GM23338 (cell line): ENCODE measurements at places on chromosomes 16 and 17.

DNA sequence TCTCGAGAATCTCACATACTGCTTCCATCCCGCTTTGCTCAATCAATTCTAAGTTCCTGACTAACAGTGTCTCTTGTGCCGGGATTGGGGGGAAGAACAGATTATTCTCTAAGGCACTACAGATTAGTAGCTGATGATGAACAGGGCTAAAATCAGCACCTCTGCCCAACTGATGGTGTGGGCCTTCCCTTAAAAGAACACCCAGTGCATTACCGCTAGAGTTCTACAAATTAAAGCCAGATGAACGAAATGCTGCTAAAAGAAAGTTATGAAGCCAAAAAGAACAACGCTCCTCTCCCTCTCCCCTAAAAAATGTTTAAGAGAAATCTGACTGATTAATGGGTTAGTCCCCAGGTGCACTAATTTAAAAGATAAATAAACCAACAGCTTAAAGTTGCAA lies 4.4 kb downstream of the CDC27 start:
- DNase-seq, result no peak
- H3K36me3 ChIP-seq, result 0 out of 2 replicates have a peak, but pooled peaks cover 3% of the 10 kb centered on the region
- H3K27ac ChIP-seq, result peak overlapping the region; percentile 5; the same call in 1 of the 2 replicates
- peaks cover 26% of the 10 kb centered on the region for H3K4me1 ChIP-seq
- no peaks in the 10 kb centered on the region for H3K27me3 ChIP-seq

DNA sequence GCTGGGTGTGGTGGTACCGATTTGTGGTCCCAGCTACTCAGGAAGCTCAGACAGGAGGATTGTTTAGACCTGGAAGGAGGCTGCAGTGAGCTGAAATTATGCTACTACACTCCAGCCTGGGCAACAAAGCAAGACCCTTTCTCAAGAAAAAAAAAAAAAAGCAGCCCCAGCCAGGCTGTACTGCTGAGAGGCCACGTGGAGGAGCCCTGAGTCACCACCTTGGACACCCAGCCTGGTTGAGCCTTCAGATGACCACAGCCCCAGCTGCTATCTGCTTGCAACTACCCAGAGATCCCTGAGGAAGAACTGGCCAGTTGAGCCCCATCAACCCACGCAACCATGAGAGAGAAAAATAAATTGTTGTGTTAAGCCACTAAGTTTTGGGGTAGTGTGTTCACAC lies 23.6 kb upstream of the GPRC5C start:
- no peaks in the 10 kb centered on the region for H3K36me3 ChIP-seq
- H3K27ac ChIP-seq, result no peak overlapping the region
- H3K4me1 ChIP-seq, result peaks cover 14% of the 10 kb centered on the region
- DNase-seq, result no peak

DNA sequence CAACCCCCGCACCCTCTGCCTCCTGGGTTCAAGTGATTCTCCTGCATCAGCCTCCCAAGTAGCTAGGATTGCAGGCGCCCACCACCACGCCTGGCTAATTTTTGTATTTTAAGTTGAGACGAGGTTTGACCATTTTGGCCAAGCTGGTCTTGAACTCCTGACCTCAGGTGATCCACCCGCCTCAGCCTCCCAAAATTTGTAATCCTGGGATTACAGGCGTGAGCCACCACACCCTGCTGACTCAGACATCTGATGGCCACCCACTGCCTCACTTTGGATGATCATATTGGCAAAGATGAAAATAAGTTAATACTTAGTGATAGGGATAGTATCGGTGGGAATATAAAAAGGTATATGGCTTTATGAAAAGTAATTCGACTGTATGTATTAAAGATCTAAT lies 55.9 kb downstream of the GRB2 start:
- no peaks in the 10 kb centered on the region for H3K36me3 ChIP-seq
- H3K4me3 ChIP-seq, result no peak overlapping the region
- peak overlapping the region; percentile 52; the same call in 1 of the 2 replicates for H3K27ac ChIP-seq
- no peaks in the 10 kb centered on the region for H3K27me3 ChIP-seq

- H3K36me3 ChIP-seq, result no peaks in the 10 kb centered on the region
- no peak for DNase-seq
- H3K27ac ChIP-seq, result no peak within 1 kb of the TSS
- H3K27me3 ChIP-seq, result no peaks in the 10 kb centered on the region
These were observed at the start of gene IL21R for GRCh38 chr16:27401768-27402568. IL21R (plus strand) TSS chr16:27402174; CDS start chr16:27430072, 27,898 bp downstream.

- H3K4me3 ChIP-seq, result no peak overlapping the region
- H3K36me3 ChIP-seq, result peaks cover 6% of the 10 kb centered on the region; the same call in 1 of the 2 replicates
- no peak overlapping the region for H3K27ac ChIP-seq
- no peak for DNase-seq
- no peaks in the 10 kb centered on the region for H3K27me3 ChIP-seq
These were observed 56.3 kb downstream of the XYLT1 start for GRCh38 chr16:17414421-17414820.

GRCh38 chr16:59044616-59045015 lies 310.5 kb upstream of the GOT2 start:
- H3K27ac ChIP-seq, result no peak overlapping the region
- H3K4me1 ChIP-seq, result no peaks in the 10 kb centered on the region
- DNase-seq, result no peak
- no peaks in the 10 kb centered on the region for H3K36me3 ChIP-seq
- no peak overlapping the region for H3K4me3 ChIP-seq

GRCh38 chr17:7221278-7222092 lies 1.7 kb downstream of the ACADVL start:
- H3K36me3 ChIP-seq, result peaks cover 11% of the 10 kb centered on the region; the same call in 1 of the 2 replicates
- H3K27ac ChIP-seq, result no peak overlapping the region
- peaks cover 33% of the 10 kb centered on the region for H3K4me1 ChIP-seq
- no peaks in the 10 kb centered on the region for H3K27me3 ChIP-seq
- no peak overlapping the region for H3K4me3 ChIP-seq
- no peak for DNase-seq

DNA sequence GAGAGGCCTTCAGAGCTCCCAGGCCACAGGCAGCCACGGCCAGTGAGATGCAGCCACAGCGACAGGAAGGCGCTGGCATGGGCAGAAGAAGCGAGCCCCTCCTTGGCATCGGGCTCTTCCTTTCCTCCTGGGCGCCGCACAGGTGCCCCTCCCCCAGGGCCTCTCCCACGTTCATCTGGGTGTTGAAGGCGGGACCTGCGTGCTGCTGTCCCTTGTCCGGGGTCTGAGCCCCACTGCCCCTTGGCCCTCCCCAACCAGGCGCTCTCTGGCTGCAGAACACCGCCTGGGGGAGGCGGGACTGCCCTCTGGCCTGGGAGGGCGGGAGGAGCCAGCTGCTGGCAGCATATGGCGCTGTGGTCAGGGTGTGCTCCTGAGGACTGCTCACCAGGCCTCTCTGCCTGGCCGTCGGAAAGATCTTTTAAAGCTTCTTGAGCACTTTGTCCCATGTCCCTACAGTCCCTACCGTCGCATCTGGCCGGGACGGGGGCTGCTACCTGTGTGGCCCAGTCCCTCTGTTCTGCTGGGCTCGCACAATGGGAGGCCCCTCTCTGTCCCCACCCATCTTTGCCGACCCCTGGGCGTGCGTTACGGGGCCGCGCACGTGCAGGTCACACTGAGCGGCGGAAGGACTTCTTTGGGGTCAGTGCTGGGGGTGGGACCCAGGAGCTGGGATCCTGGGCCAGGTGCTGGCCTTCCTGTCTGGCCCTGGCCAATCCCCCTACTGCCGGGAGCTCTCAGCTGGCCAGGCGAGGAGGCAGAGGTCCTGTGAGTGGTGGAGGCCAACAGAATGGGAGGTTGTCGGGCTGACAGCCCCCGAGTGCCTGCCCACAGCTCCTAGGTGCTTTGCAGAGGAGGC lies 1.7 kb downstream of the SLC25A10 start:
- peak overlapping the region; percentile 77; the same call in 1 of the 2 replicates for H3K4me3 ChIP-seq
- H3K27ac ChIP-seq, result no peak overlapping the region
- peaks cover 24% of the 10 kb centered on the region; the same call in 1 of the 2 replicates for H3K4me1 ChIP-seq
- no peak for DNase-seq
- H3K27me3 ChIP-seq, result no peaks in the 10 kb centered on the region

DNA sequence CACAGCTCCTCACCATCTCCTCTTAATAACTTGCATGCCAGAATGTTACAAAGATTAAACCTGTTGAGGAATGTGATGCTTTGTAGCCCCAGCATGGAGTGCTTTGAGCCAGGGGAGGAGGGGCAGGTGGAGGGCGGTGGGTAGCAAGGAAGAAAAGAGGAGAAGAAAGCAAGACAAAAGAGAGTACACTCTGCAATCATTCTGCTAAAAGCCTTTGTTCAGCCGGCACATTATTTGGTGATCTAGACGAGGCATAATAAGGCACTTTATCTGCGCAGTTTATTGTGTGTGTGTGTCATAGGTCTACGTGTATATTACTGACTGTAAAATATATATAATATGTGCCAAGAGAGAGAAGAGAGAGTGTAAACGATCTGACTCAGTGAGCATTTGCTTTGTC lies 139.1 kb downstream of the SOX9 start:
- H3K27me3 ChIP-seq, result no peaks in the 10 kb centered on the region
- no peak for DNase-seq
- no peak overlapping the region for H3K27ac ChIP-seq
- no peaks in the 10 kb centered on the region for H3K36me3 ChIP-seq
- H3K4me1 ChIP-seq, result peaks cover 5% of the 10 kb centered on the region; the same call in 1 of the 2 replicates

- peaks cover 9% of the 10 kb centered on the region; the same call in 1 of the 2 replicates for H3K4me1 ChIP-seq
- DNase-seq, result no peak
- no peak overlapping the region for H3K4me3 ChIP-seq
- H3K27ac ChIP-seq, result no peak overlapping the region
- no peaks in the 10 kb centered on the region for H3K27me3 ChIP-seq
These were observed 44.7 kb upstream of the MEAK7 start for GRCh38 chr16:84548971-84549844.

GRCh38 chr16:78310990-78311561 lies 211.6 kb downstream of the WWOX start:
- DNase-seq, result peak; percentile 71
- peaks cover 43% of the 10 kb centered on the region for H3K4me1 ChIP-seq
- no peaks in the 10 kb centered on the region for H3K36me3 ChIP-seq

DNA sequence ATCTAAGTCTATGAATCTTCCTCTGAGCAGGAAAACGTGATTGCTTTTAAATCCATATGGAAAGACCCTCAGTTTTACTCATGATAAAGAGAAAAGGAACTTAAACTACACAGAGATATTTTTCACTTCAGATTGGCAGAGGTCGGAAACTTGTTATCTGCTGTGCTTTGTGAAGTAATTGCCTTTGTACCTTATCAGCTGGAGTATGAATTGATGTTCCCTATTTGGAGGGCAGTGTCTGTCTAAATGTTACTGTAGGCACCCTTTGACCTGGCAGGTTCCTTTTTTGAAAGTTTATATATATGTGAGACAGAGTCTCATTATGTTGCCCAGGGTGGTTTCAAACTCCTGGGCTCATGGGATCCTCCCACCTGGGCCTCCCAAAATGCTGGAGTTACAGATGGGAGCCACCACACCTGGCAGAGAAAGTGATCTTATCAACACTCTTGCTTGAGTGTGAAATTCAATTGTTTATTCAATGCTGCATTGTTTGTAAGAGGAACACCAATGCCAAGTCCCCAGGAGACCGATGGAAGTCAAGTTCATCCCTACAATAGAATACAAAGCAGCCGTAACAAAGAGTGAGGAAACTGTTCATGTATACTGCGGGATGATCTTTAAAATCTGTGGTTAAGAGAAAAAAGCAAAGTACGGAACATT lies 52.3 kb downstream of the ABCC1 start:
- no peak for DNase-seq
- H3K4me3 ChIP-seq, result no peak overlapping the region
- no peak overlapping the region for H3K27ac ChIP-seq
- no peaks in the 10 kb centered on the region for H3K36me3 ChIP-seq
- no peaks in the 10 kb centered on the region for H3K4me1 ChIP-seq

DNA sequence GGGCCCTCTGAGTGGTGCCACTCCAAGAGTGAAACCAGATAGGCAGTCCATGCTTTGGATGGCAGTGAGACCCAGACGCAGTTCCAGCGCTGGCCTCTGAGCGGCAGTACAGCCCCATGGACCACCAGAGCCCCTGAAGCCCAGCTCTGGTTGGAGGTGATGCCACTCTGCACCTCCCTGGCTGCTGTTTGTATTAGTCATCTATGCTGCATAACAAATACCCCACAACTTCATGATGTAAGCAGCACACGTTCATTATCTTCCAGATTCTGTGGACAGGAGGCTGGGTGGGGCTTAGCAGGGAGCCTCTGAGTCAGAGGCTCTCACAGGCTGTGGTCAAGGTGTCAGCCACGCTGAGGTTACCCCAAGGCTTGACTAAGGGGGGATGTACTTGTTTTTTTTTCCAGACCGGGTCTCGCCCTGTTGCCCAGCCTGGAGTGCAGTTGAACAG lies 5.1 kb upstream of the NME4 start:
- H3K27me3 ChIP-seq, result no peaks in the 10 kb centered on the region
- no peak overlapping the region for H3K4me3 ChIP-seq
- no peaks in the 10 kb centered on the region for H3K4me1 ChIP-seq

DNA sequence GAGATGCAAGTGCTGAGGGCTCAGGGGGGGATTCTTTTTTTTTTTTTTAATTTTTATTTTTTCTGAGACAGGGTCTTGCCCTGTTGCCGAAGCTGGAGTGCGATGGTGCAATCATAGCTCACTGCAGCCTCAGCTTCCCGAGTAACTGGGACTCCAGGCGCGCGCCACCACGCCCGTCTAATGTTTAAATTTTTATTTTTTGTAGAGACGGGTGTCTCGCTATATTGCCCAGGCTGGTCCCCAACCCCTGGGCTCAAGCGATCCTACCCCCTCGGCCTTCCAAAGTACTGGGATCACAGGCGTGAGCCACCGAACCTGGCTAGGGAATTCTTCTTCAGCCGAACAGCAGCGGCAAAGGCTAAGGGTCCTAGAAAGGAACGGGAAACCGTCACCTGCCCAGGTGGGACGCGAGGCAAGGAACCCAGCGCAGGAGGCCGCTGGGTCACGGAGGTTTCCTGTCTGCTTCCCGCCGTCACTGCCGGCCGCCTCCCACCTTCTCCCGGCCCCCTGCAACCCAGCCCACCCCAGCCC lies 13.3 kb upstream of the OR1F1 start:
- peaks cover 19% of the 10 kb centered on the region for H3K27me3 ChIP-seq
- H3K27ac ChIP-seq, result no peak overlapping the region
- DNase-seq, result peak; percentile 56
- H3K4me3 ChIP-seq, result peak overlapping the region; percentile 85
- H3K36me3 ChIP-seq, result no peaks in the 10 kb centered on the region
- H3K4me1 ChIP-seq, result peaks cover 3% of the 10 kb centered on the region; the same call in 1 of the 2 replicates

DNA sequence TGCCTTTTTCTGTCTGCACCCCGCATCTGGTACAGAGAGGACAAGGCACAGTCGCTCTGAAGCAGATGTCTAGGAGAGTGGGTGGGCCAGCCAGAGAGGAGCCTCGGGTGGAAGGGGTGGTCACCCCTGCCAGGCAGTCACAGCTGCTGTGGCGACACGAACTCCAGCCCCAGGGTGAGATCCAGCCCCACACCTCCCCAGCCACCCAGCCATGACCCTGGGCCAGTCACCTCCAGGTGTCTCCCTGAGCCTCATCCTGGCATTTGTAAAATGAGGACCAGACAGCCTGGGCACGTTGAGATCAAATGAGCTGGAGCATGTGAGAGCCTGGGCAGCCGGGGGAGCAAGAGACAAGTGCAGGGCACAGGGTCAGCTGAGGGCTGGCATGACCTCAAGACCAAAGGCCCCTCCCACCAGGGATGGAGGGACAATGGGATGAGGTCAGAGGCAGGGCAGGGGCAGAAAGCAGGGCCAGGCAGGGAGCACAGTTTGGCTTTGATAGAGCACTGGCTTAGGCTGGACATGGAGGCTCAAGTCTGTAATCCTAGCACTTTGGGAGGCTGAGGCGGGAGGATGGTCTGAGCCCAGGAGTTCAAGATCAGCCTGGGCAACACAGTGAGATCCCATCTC lies 7.7 kb downstream of the ADAM11 start:
- no peak for DNase-seq
- H3K27me3 ChIP-seq, result peaks cover 3% of the 10 kb centered on the region; the same call in 1 of the 2 replicates
- peaks cover 4% of the 10 kb centered on the region; the same call in 1 of the 2 replicates for H3K4me1 ChIP-seq
- no peaks in the 10 kb centered on the region for H3K36me3 ChIP-seq
- no peak overlapping the region for H3K4me3 ChIP-seq
